Smooth muscle cell of the coronary artery (primary cell): ENCODE measurements at places on chromosomes 2 and 18. TPM values are rescaled to one million over a fixed set of nuclear protein-coding genes. Genes with fewer than 3 reads are reported as not detected.

Gene TRIM43
- not detected in 2 replicates for total RNA-seq

Gene VAPA
- 110 and 232 TPM in 2 replicates for total RNA-seq

Gene FEZ2
- 40.4 and 51.5 TPM in 2 replicates for total RNA-seq

Gene CHRND
- total RNA-seq = not detected in 2 replicates

Gene PDCD1
- not detected in 2 replicates for total RNA-seq

Gene CIB4
- total RNA-seq = not detected in 2 replicates

Gene DNAH6
- total RNA-seq = under 0.01 TPM in 1 of 2 replicates, not detected in the other

Gene DNAJC5G
- not detected in 2 replicates for total RNA-seq

Gene POTEC
- 0.12 TPM in 1 of 2 replicates, not detected in the other for total RNA-seq

Gene ALPI
- total RNA-seq = not detected in 2 replicates

Gene FRZB
- under 0.01 TPM in 1 of 2 replicates, not detected in the other for total RNA-seq

Gene PIEZO2
- total RNA-seq = 2.1 and 5.3 TPM in 2 replicates
